ENCODE measurements at places on chromosomes 6 and 20. TPM values are rescaled to one million over a fixed set of nuclear protein-coding genes. Genes with fewer than 3 reads are reported as not detected.

Gene CALHM6
- 0.09 TPM for total RNA-seq

Gene COL19A1
- not detected for total RNA-seq

Gene MTRF1L
- 20.1 TPM for total RNA-seq

Gene TCP11
- not detected for total RNA-seq

Gene TDRD6
- 0.09 TPM for total RNA-seq

Gene NNAT
- not detected for total RNA-seq

Gene SIRPG
- total RNA-seq = not detected

Gene TAPBP
- 33.2 TPM for total RNA-seq

Gene GNL1
- total RNA-seq = 48.7 TPM

Gene FHL5
- not detected for total RNA-seq

Gene MYB
- total RNA-seq = 0.09 TPM

Gene MTFR2
- total RNA-seq = 1.5 TPM

Gene TOMM34
- 27.3 TPM for total RNA-seq

Gene STMND1
- not detected for total RNA-seq
